T-cell (primary cell): ENCODE measurements at places on chromosomes 2 and 18.

GRCh38 chr2:196989496-196989895, 63.0 kb upstream of the PGAP1 start:
- DNase-seq: no peak

- no peak for DNase-seq
These were observed 19.1 kb upstream of the GPR55 start for GRCh38 chr2:230944123-230944653.

- no peak for DNase-seq
These were observed 180.8 kb upstream of the MMADHC start for GRCh38 chr2:149768320-149768799.

DNA sequence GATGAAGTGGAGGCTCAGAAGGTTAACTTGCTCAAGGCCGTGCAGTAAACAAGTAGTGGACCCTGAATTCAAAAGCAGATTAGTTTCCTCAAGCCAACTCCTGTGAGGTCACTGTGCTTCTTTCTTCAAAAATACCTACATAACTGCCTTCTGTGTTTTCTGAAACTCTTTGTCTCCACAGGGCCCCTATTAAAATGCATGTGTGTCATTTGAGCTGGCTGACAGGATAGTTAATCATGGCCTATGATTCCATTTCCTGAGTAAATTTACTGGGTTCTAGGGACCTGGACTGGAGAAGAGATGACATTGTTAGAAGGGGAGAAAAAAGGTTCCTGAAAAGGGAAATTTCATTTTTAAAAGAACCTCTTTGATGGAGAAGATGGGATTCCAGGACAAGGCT, 12.9 kb upstream of the DTNA start:
- DNase-seq: no peak

DNA sequence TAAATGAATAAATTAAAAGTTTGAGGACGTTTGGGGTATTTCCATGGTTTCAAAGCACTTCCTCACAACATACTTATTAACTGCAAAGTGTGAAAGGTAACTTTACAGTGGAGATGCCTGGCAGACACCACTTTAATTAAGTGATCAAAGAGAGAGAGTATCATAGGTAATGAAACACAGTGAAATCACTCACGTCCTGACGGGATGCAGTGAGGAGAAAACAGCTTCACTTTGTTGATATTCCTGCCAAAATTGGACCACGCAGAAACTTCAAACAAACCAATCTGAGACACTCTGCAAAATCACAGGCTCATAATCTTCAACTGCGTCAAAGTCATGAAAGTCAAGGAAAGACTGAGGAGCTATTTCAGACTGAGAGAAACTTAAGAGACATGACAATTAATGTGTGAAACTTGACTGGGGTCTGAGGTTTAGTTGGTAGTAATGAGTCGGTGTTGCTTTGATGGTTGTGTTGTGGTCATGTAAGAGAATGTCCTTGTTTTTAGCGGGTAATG, 66.0 kb upstream of the ITGB6 start:
- no peak for DNase-seq

DNA sequence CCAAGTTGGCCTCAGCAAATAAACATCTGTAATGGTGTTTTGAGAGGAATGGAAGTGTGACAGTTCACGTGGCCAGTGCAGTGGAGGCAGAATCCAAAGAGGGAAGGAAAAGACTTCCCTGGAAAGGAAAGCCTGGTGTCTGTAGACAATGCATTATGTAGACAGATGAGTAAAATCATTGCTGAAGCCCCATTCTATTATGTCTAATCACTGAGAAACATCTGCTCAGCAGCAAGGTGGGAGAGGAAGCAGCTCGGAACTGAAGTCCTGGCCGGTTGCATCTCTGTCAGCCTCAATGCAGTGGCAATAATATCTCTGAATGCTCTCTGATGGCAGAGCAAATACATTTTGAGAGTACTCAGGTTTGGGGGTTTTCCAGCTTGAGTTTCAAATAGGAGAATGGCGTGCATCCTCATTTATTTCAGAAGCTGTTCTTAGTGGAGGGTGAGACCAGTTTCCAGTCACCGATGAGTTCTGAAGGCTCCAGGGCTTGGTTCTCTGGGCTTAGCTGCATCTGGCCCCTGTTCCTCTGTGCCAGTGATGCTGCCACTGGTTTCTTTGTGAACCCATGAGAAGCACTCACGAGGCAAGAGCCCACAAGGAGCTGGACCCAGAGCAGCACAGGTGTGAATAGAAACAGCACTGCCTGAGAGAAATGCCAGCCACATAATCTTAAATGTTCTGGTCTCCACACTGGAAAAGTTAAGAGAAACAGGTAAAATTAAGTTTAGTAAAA, 63.3 kb downstream of the RPIA start:
- DNase-seq: no peak

DNA sequence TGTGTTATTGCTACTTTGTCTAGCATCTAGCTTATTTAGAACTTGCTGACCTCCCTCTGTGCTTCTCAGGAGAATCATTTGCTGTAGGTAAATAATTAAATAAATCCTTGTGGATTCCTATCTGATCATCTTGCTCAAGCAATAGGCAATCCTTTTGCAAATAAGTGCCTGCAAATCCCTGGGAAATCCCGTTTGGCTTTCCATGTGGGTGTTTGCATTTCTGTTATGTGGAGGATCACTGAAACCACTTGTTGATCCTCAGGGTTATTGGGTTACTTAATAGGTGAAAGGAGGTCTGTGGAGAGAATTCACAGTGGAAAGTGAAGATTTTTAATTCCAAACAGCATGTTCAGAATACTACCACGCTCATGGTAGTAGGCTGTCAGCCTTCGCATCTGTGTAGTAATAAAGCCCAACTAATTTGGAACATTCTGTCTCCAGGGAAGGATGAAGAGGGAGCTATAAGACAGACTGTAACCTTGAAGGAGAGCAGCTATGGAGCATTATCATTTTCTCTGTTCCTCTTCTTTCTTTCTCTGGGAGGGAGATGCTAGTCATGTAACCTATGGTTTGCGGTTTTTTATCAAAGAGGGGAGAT, 72.5 kb downstream of the GULP1 start:
- DNase-seq: no peak

DNA sequence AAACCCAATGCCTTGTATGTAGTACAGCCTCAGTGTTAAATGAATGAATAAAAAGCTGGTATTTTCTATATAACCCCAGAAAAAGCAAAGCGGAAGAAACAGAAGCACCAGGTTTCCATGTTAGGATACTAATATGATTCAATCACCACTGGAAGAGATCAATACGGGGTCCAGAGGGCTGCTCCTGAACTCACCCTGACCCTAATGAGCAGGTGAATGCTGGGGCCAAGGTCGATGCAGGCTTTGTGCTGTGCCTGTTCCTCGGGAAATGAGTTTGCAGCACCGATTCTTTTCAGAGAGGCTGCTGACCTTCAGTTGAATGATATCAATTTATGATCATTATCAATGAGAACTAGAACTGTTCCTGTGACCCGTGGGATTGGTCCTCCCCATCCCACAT, 228.5 kb downstream of the CDCA7 start:
- DNase-seq: no peak

- DNase-seq: no peak
These were observed 72.7 kb downstream of the CLIP4 start for GRCh38 chr2:29187926-29188325.

DNA sequence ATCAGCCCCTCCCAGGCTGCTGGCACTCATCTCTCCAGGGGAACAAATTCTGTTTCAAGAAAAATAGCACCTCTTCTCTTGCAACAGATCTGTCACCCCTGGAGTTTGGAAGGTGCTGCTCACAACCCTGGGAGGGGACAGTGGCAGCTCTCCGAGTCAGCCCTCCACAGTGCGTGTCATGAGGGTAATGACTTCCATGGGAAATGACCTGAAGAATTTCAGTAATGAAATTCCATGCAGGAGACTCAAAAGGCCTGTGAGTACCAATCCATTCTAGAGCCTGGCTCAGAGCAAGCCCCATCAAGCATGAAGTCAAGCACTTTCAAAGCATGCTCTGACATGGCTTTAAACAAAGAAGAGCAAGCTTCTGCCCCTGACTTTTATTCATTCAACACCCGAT, 276.3 kb upstream of the PARD3B start:
- DNase-seq: no peak

GRCh38 chr2:233023761-233024410, 8.6 kb upstream of the NEU2 start:
- DNase-seq: no peak

DNA sequence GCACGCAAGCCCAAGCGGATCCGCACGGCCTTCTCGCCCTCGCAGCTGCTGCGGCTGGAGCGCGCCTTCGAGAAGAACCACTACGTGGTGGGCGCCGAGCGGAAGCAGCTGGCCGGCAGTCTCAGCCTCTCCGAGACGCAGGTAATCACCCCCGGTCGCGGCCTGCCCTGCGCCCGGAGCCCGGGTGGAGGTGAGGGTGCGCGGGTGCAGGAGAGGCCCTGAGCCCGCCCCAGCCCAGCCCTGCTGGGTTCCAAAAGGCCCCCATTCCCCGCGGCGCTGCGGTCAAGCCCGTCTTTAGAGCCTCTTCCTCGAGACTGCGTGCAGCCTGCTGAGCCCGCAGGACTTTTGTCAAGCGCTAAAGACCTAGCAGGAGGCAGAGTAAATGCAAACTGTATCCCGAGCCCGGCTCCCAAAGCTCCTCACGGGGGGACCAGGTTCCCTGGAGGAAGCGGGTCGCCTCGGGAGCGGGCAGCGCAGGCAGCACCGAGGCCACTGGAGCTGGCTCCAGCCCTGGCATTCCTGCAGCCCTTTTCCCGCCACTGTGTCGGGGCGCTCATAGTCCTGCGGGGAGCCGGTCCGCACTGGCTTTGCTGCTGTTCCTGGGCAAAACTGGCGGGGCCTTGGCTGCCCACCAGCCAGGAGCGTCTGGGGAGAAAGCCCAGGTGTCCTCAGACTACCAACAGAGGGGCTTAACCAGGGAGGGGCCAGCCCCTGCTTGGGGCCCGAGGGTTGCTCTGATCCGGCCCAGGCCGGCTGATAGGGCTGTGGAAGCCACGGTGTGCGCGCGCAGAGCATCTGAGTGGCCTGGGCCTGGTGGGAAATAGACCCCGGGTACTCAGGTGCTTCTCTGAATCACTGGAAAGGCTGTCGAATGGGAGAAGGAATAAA, 7.3 kb downstream of the EMX1 start:
- DNase-seq: no peak

DNA sequence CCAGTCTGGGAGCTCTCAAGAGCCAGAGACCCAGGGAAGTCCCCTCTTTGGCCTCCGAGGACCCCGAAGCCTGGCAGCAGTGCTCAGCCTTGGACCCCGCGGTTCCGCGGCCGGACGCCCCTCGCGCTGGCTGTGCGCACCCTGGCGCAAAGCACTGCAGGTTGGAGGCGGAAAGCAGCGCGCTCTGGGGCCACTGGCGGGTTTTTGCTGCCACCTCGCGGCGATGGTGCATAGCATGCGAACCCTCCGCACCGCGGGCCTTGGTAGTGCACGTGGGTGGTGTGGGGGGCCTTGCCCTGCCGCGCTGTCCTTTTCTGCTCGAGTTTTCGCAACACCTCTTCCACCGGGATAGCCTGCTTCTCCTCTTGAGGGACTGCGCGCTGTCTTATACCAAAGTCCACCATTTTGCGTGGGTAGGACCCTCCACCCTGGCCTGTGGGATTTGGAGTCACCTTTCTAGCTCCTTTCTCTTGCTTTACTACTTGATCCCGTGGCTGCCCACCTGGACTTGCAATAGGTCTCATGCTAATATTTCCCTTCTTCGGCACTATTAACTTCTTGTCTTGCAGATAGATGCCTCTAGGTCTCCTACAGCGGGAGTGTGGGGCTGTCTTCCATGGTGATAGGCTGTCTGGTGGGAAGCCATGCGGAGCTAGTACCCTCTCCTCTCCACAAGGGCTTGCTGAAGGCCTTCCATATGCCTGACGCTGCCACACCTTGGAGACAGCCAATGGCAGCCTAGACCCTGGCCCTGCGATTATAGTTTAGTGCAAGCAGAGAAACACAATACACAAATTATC, 14.3 kb downstream of the SIX3 start:
- DNase-seq: peak; percentile 57

DNA sequence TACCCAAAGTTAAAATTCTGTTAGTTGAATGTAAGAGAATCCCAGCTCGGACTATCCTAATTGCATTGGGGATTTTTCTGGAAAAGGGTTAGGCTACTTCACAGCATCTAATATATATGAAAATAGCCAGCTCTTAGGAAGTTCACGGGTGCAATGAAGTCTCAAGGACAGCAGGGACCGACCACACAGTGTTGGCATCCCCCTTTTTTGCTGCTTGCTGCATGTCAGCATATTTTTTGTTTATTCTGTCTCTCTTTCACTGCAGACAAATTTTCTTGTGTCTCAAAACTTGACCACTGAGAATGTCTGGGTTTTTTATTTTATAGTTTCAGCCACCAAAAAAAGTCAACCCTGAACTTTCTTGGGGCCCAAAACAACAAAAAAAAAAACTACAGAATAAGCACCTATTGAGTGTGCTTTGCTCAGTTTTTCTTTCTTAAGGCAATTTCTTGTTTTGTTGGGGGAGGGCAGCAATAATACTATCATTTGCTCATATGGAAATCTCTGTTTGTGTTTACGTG, 535.6 kb downstream of the CNTNAP5 start:
- no peak for DNase-seq

DNA sequence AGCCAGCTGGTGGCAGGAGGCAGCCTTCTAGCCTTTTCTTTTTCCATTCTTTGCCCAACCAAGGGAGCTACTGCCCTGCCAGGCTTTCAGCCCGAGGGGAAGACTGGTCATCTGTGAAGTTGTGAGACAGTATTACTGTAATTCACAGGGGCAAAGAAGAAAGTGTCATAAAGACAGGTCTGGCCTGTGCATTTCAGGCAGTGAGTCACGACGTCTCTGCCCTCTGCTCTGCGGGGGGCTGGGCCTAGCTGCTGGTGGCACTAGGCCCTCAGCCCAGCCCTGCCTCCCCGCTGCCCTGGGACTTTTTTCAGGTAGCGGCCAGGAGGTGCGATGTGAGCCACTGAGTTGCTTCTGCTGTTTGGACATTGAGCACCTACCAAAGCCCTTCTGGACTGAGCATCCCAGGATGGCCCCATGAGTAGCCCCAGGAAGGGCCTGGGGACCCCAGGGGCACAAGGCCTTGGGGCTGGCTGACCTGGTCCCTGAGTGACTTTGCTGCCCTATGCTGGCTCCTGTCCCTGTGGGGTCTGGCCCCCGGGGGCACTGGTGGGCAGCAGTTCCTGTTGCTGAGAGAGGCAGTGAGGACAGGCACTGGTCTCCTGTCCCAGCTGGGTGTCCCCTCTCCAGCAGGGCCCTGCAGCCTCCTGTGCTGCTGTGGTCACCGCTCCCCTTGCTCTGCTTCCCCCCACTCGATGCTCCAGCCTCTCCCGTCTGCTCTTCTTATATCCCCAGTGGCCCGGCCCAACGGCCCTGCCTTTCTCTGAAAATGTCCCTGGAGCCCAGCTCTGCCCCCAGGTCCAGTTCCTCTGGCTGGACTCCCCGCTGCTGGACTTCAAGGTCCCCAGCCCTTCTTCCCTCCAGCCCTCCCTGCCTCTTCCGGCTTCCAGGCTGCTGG, 7.0 kb downstream of the INHBB start:
- no peak for DNase-seq

- DNase-seq: no peak
These were observed 1.2 kb upstream of the ASB1 start for GRCh38 chr2:238425505-238425978.

GRCh38 chr2:98442488-98442887, 2.2 kb upstream of the INPP4A start:
- no peak for DNase-seq
